ENCODE measurements at places on chromosomes 16 and 17.

GRCh38 chr16:57127037-57127763, 34.8 kb downstream of the CPNE2 start:
- DNase-seq: no peak

- no peak for DNase-seq
These were observed 151.9 kb upstream of the RBL2 start for GRCh38 chr16:53282328-53282727.

DNA sequence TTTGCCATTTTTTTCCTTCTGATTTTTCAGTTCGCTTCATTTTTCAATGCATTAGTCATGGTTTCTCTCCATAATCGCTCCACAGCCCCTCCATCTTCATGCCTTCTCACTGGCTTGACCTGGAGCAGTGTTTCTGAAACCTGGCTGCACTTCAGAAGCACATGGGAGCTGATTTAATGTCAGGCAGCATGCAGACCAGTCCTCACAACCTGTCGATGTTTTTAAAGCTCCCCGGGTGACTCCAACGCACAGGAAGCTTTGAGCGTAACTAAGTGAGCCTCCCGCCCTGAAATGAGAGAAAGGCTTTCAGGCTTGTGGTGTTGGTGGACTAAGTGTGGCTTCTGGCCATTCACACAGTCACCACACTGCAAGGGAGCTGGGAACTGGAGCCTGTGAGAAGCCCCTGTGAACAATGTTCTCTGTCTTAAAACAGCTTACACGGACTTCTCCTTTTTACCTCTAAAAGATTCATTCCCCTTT, 16.8 kb upstream of the DRG2 start:
- no peak for DNase-seq

DNA sequence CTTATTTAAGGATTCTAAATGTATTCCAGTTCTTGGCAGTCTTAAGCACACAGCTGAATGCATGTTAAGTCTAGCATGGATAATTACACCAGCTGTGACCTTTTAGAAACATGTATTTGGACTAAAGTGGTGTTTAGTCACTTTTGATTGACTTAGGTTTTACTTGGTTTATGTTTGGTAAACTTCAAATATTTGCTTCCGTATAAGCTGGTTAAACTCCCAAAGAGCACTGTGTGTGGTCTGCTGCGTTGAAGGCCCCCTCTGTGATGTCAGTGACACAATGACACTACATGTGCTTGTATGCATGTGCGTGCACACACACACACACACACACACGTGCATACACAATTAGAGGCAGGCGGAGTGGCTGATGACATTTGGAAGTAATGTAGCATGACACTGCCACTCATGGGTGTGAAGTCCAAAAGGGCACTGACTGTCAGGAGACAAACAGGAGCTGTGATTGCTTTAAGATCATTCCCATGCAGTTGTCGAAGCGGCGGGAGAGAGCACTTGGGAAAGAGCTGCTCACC, 156.1 kb upstream of the CDH13 start:
- DNase-seq: no peak
